ENCODE measurements at places on chromosomes 7 and 10.

GRCh38 chr7:100866729-100867039, 503 bp upstream of the TRIP6 start:
- no peak for DNase-seq

GRCh38 chr10:29841724-29842649, 207.2 kb upstream of the SVIL start:
- DNase-seq = no peak

GRCh38 chr10:3639546-3639945, 145.5 kb downstream of the KLF6 start:
- DNase-seq = peak; percentile 60

- no peak for DNase-seq
Measured at GRCh38 chr10:124287791-124288190, 130.9 kb downstream of the OAT start.

DNA sequence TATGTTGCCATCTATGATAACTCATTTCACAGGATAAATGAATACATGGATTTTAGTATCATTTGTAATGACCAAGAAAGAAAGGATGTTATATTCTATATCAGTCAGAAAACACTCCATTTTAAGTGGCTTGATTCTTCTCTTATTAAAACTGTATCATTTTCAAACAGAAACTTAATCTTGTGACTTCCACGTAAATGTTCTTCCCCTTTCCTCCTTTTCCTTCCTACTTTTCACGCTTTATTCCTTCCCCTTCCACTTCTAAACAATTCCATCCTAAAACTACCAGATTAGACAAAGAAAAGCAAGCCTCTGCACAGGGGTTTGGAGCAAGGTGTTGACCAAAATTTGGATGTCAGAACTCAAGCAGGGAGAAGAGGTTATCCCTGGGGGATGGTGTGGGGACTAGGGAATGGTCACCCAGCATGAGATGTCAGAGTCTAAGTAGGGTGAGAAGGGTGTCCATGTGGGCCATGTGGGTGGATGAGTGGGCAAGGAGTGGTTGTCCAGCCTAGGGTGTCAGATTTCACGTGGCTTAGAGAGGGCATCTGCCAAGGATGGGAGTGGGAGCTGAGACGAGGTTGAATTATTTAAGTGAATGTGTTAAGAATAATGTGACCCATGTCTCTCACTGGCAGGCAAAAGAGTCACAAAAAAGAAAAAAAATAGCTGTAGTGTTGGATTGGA, 5.0 kb upstream of the GSAP start:
- DNase-seq = no peak

DNA sequence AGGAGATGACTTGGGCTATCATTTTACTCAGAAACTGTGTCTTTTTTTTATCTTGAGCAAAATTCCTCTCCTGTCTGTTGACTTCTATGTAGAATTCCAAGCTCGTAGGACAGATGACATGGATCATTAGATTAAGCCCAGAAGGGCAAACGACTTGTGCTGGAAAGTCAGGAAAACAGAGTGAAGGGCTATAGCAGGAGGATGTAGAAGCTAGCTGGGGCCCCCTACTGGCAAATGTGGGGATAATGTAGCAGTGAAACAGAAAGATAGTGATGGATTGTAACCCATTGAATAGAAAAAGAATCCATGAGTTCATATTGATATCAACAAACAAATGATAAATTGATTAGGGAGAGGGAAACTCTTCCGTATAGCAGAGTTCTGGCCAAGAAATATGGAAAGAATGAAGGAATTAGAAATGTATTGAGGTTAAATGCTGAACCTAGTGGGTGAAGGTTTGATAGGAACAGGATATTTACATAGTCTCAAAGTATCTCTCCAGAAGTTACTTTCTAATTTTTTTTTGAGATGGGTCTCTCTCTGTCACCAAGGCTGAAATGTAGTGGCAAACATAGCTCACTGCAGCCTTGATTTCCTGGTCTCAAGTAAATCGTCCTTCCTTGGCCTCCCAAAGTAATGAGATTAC, 103.6 kb downstream of the LYZL1 start:
- peak; percentile 38 for DNase-seq

GRCh38 chr7:27073076-27073475, 22.7 kb downstream of the HOXA1 start:
- DNase-seq = no peak

GRCh38 chr7:958221-959200, 4.0 kb upstream of the ADAP1 start:
- DNase-seq = no peak

DNA sequence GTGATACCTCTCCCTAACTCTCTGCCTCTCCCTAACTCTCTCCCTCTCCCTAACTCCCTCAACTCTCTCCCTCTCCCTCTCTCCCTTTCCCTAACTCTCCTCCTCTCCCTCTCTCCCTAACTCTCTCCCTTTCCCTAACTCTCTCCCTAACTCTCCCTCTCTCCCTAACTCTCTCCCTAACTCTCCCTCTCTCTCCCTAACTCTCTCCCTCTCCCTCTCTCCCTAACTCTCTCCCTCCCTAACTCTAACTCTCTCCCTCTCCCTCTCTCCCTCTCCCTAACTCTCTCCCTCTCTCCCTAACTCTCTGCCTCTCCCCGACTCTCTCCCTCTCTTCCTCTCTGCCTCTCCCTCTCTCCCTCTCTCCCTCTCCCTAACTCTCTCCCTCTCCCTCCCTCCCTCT, 2.0 kb upstream of the PTPRN2 start:
- DNase-seq = no peak

DNA sequence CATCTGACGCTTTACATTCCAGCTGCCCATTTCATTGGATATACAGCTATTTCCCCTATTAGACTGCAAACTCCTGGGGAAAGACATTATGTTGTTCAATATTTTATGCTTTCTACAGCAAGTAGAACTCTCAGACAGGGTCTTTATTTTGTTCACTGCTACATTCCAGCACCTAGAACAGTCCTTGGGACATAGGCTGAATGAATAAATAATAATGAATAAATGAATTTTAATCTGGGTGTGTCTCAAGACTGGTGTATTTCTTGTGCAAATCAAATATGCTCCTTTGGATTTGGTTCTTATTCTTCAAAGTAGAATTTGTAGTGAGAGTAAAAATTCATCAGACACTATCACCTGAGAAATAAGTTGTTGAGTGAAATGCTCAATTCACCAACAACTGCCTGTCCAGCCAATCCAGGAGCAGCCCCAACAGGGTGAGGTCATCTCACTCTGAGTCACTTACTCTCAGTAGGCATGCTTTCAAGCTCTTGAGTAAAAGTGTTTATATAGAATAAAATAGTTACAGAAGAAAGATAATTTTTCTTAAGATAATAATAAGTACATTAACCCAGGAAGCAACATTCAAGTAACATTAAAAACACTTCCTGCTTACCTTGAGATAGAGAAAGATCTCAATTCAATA, 287.5 kb upstream of the NPVF start:
- DNase-seq = no peak

DNA sequence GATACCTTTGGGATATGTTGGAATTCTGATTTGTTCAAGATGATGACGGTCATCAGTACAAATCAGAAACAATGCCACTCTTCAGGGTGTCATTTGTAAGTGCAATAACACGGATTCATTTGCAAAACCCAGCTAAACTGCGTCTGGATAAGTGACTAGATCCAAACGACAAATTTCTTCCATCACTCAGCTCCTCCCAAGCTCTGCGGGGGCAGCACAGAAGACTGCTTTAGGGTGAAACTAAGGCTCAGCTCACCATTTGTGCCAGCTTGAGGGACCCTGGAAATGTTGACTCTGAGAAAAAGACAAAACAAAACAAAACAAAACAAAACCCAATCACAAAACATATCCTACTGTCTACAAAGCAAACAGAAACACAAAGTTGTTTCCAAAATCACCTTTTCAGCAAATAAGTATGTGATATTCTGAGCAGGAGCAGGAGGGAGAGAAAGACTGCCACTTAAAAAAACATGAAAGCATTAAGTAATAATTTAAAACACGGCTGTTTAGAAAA, 8.0 kb downstream of the EVX1 start:
- no peak for DNase-seq

- DNase-seq = no peak
Measured at GRCh38 chr7:28919510-28919909, 38.6 kb downstream of the TRIL start.

- no peak for DNase-seq
Measured at GRCh38 chr10:112080231-112080630, 103.3 kb downstream of the GPAM start.

DNA sequence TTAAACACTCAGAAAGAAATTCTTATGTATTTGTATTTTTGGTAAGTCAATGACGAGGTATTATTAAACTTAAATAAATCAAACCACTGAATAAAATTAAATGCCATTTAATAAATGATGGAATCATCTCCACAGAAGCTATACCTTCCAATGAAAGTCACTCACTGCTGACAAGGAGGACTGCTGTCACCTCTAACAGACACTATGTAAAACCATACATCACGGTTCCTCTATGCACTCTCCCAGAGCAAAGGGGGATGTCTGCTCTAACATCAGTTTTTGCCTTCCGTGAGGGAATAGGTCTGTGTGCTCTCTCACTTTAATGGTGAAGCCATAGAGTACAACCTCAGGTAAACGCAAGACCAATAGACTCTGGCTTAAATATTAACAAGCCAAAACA, 99.7 kb upstream of the DDC start:
- DNase-seq = no peak

DNA sequence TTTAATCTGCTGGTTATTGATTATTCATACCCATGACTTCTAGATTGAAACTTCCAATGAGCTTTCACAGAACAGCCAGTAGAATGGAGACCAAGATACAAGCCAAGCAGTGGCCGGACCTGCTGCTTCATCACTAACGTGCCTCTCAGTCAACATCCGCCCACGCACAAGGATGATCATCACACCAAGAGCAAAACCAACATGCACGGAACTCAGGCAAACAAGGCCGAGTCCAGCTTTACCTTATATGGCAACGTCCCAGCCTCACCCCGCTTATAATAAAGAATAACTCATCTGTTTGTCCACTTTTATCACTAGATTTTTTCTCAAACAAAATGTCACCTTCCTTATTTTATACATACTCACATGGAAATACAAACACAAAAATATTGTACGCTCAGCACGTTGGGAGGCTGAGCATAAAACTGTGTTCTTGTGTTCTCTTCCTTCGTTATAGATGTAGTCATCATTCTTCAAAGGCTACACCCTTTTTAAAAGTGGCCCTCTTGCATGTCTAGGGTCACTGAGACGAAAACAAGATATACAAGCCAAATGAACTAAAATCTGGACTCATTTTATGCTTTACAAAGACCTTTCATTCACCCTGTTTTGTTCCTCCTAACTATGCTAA, 122.7 kb downstream of the SFMBT2 start:
- DNase-seq = no peak

GRCh38 chr7:65968256-65969185, 13.5 kb downstream of the GUSB start:
- no peak for DNase-seq

DNA sequence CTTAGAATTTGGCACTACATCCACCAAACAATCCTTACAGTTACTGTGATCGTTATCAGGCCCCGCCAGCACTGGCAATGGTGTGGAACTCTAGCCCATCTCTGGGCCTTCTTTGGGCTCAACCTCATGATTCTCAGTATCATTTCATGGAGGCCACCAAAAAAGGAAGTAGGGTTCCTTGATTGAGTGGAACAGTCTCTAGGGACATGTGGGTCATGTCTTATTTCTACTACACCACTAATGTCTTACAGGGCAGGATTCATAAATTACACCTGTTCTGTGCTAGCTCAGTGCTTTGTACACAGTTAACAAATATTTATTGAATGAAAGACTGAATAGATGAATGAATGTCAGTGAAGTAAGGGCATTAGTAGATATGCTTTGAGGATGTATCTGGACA, 53.9 kb downstream of the AP3M1 start:
- no peak for DNase-seq

DNA sequence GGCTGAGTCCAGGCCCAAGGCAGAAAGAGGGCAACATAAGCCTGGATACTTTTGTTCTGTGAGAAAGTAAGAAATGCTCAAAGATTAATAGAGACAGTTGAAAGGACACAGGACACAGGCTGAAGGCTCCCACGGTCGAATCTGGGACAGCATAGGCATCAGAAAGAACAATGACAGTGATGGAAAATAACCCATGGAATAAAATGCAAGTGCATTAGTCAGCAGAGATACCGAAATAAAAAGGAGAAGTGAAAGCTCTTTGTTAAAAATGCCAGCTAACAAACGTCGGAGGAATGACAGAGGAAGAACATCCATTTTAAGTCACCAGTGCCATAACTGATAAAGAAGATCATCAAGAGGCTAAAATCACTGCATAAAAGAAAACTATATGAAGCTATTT, 19.6 kb upstream of the AGAP5 start:
- DNase-seq = no peak

GRCh38 chr7:44604941-44605340, 1.5 kb upstream of the OGDH start:
- no peak for DNase-seq

- DNase-seq = no peak
Measured at GRCh38 chr7:5283421-5284303, 919 bp downstream of the SLC29A4 start.

- peak; percentile 9 for DNase-seq
Measured at GRCh38 chr10:26269754-26270153, 53.2 kb downstream of the GAD2 start.

GRCh38 chr10:5484205-5484604, 15.2 kb downstream of the CALML5 start:
- DNase-seq = no peak

DNA sequence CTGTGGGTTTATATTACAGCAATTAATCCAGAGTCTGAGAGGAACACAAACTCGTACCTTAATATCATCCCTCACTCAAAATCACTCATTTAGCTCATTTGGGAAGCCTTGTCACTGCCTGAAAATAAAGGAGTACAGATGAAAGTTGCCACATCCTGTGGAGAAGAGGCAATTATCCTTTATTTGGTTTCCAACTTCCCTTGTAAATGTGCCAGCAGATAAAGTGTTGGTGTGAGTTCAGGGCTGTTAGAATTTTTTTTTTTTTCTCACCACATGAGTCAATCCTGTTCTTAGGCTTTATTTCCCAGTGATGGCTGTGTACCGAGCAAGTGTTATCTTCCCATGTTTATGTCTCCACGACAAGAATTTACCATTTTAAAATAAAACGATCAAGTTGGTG, 99.0 kb upstream of the SMIM30 start:
- DNase-seq = no peak

DNA sequence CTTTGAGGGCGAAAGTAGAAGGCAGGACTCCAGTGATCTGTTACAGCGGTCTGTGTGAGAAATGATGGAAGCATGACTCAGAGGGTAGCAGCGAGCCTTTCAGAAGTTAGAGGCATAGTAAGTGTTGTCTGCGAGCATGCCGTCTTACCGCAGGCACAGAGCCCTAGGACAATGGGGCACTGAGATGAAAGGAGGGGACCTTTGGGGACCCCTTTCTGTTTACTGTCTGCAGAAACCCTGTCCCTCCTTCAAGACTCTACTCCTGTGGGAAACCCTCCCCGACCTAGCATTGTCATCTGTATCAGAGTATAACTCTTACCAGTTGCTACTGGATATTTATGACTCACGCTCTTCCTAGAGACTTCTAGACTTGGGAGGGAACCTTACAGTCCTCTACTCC, 87.2 kb upstream of the AGK start:
- no peak for DNase-seq

GRCh38 chr7:79149831-79150230, 303.6 kb downstream of the MAGI2 start:
- DNase-seq = no peak

- DNase-seq = peak; percentile 15
Measured at GRCh38 chr10:28774051-28774995, 97.0 kb downstream of the BAMBI start.

GRCh38 chr7:100437150-100438100, 1.1 kb upstream of the PPP1R35 start:
- DNase-seq = no peak

Measured in WERI-Rb-1 (cell line).